Cerebellum (tissue), 4 donors: ENCODE measurements at places on chromosomes 3 and 15. TPM values are rescaled to one million over a fixed set of nuclear protein-coding genes. Genes with fewer than 3 reads are reported as not detected.

The USP13 gene
- 13.8 TPM for total RNA-seq

The EFCAB12 gene
- total RNA-seq: 1.3 TPM

The CISH gene
- total RNA-seq: 1.4 TPM

The CRYGS gene
- total RNA-seq: 3.5 TPM

The CYP11A1 gene
- 0.54 TPM for total RNA-seq

The UROC1 gene
- total RNA-seq: 0.27 TPM

The TOPBP1 gene
- total RNA-seq: 62.0 TPM

The CCR1 gene
- 1.6 TPM for total RNA-seq

The CCK gene
- 2.4 TPM for total RNA-seq

The NMNAT3 gene
- 8.2 TPM for total RNA-seq

The SHF gene
- total RNA-seq: 82.7 TPM

The AGBL1 gene
- 0.91 TPM for total RNA-seq

The ADAMTS17 gene
- total RNA-seq: 4.4 TPM

The TRH gene
- total RNA-seq: 16.4 TPM

The UBA7 gene
- total RNA-seq: 5.7 TPM

The SERPINI2 gene
- total RNA-seq: 10.1 TPM

The RAP2B gene
- 11.5 TPM for total RNA-seq

The UBAP1L gene
- total RNA-seq: 10.3 TPM

The DBR1 gene
- total RNA-seq: 24.0 TPM

The TP63 gene
- 0.27 TPM for total RNA-seq

The GPR87 gene
- not detected for total RNA-seq

The PPP1R14D gene
- not detected for total RNA-seq

The MCTP2 gene
- total RNA-seq: 0.64 TPM

The ATP13A5 gene
- 0.27 TPM for total RNA-seq

The CCDC39 gene
- total RNA-seq: 0.54 TPM

The U2SURP gene
- 159 TPM for total RNA-seq

The LRRC34 gene
- 21.1 TPM for total RNA-seq

The ANKRD34C gene
- total RNA-seq: 2.4 TPM

The EEFSEC gene
- 5.8 TPM for total RNA-seq

The PTPRG gene
- 143 TPM for total RNA-seq

The P3H2 gene
- total RNA-seq: 1.8 TPM

The NUSAP1 gene
- 50.7 TPM for total RNA-seq

The CAPN7 gene
- 59.7 TPM for total RNA-seq

The ZNF860 gene
- 1.8 TPM for total RNA-seq

The SUSD5 gene
- total RNA-seq: 1.5 TPM

The DPPA2 gene
- total RNA-seq: not detected

The RAB6B gene
- 50.9 TPM for total RNA-seq

The MOBP gene
- 0.73 TPM for total RNA-seq

The AP3B2 gene
- total RNA-seq: 49.5 TPM

The HEG1 gene
- total RNA-seq: 17.2 TPM

The CAMP gene
- not detected for total RNA-seq

The OR5H1 gene
- not detected for total RNA-seq

The SLC22A14 gene
- 0.82 TPM for total RNA-seq

The LRRIQ4 gene
- 1.3 TPM for total RNA-seq

The LIPH gene
- total RNA-seq: not detected

The DUOX1 gene
- 0.27 TPM for total RNA-seq

The FBLN2 gene
- total RNA-seq: 11.3 TPM

The CHRNB4 gene
- total RNA-seq: 3.1 TPM

The PRTG gene
- 28.8 TPM for total RNA-seq

The MASP1 gene
- 50.4 TPM for total RNA-seq
